ENCODE measurements at places on chromosomes 4 and X.

DNA sequence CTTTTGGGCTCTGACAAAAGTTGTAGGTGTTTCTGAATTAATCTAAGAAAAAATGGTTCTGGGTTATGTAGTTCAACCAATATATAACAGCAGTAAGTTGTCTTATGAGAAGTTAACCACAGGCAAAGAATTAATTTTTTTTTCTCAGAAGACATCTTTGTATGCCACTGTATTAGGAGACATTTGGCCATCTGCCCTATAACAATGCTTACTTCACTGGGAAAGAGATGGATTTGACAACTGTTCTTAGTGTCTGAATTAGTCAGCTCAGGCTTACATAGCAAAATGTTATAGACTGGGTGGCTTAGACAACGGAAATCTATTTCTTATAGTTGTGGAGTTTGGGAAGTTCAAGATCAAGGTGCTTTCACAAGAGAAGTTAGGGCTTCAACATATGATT lies 508.1 kb downstream of the STIM2 start:
- DNase-seq: no peak

DNA sequence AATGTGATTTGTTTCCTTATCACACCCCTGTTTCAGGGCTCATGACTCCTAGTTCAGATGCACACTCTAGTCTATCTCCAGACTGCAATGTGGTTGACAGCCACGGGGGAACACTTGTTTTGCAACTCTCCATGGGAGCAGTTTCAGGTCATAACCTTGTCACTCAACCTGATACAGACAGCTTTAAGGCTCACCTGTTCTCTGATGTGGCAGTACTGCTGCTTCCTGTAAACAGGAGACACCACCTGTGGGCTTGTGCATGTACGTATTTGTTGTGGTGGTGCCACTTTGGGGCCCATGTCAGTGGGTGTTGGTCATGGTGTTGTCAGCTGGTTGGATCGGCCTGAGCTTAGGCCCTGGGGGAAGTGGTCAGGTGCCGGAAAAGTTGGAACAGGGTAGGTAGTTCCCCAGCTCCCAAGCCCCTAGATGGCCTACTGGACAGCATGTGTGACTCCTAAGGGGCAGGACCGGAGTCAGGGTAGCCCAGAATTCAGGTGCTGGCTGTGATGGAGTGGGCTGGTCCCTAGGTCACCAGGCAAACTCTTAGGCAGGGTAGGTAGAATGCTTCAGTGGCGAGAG lies 46.2 kb downstream of the FAM9B start:
- no peak for DNase-seq

GRCh38 chrX:118506805-118507480 lies 11.3 kb downstream of the DOCK11 start:
- no peak for DNase-seq

- no peak for DNase-seq
Measured at GRCh38 chr4:113666386-113667114, 95.0 kb downstream of the CAMK2D start.

GRCh38 chr4:56310401-56311125 lies 76.7 kb downstream of the AASDH start:
- DNase-seq: no peak

DNA sequence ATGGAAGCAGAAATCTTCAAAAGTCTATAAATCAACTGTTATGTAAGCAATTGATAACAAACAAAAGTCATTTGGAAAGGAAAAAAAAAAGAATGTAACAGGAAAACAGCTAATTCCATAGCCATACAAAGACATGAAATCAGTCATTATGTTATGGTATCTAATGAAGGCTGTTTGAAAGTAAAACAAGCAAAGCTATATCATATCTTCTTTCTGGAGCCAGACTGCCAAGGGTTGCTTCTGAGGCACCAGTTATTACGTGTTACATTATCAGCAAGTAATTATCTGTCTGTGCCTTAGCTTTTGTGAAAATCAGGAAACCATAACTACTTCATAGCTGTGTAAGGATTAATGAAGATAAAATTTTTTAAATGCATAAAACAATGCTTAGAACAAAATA lies 480.2 kb downstream of the FAT4 start:
- DNase-seq: no peak

DNA sequence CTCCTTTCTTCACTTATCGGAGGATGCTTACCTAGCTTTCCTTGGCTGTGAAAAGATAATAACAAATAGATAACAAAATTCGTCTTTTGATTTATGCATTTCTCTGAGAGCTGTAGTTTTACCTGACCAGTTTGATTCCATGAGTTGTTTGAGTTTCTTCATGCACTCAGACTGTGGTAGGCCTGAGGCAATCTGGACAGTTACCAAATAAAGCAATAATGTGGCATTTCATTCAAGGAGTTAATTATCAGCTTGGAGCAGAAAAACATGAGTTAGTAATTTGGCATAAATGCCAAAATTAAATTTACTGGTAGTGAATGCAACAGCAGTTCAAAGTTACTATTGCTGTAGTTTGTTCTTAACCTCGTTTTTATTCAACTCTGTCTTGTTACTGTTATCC lies 53.5 kb downstream of the FABP2 start:
- DNase-seq: no peak

DNA sequence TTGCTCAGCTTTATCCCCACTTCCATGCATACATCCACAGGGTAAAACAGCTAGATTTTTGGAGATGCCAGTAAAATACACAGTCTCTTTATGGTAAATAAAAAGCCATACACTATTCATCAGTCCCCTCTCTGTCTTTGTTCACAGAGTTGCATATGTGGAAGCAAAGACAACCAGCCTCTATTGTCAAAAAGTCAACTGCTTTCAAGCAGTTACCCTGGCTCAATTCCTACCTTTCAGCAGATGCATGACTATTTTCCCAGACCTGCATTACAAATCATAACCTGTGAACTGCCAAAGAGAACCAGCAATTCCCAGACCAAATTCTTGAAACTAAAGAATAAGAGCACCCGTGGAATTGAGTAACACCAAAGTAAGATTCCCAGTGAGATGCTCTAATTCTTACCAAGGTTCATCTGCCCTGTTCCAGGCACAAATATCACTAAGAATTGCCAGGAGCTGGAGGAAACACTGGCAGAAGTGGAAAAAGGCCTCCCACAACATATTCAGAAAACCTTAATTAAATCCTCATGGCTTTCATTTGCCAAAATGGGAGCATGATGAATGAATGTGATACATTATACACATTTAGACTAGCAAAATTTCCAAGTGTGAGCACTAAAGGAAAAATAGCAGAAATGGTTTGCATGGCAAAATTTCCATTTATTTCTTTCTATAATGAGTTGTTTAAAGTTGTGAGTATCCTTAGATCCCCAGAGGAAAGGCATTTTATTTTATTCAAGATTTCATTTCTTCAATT lies 391.2 kb upstream of the ADGRL3 start:
- DNase-seq: no peak

- DNase-seq: peak; percentile 1
Measured at GRCh38 chrX:118727686-118728339, 407 bp downstream of the IL13RA1 start.

- no peak for DNase-seq
Measured at GRCh38 chr4:87037671-87038334, 103.0 kb downstream of the AFF1 start.

- DNase-seq: no peak
Measured at GRCh38 chr4:1370321-1371124, 23.5 kb downstream of the UVSSA start.

DNA sequence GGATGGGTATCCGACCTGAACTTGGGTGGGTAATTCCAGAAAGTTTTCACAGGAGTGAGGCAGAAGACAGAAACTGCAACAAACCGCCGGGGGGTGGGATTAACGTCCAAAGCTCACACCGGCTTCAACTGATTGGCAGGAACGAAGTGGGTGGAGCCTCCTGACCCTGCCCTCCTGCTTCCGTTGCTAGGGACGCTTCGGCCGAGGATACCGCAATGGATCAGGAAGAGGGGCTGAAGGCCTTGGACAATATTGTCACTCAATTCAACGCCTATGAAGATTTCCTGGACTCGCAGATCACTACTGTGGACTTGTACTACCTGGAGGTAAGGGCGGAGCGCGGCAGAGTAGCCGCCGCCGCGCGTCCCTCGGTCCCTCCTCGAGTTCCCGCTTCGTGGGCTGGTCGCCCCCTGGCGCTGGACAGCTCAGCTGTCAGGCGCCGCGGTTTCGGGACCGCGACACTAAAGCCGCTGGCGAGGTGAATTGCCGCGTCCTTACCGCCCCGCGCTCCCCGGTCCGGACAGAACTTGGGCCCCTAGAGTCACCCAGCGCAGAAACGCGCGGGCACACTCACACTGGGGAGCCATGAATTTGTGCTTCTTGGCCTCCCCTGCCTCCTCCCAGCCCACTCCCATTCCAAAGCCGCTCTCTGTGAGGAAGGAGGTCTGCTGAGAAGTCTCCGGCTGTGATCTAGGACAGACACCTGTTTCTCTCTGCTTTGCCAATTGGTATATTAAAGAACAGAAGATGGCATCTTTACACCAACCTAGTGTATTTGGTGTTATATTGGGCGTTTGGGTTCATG lies at the start of gene CFAP299:
TSS of gene CFAP299 (plus strand) at position 177 of the 805 bp plus-strand sequence.
- peak; percentile 76 for DNase-seq

- DNase-seq: no peak
Measured at GRCh38 chr4:8599657-8600056, 7.1 kb downstream of the CPZ start.

DNA sequence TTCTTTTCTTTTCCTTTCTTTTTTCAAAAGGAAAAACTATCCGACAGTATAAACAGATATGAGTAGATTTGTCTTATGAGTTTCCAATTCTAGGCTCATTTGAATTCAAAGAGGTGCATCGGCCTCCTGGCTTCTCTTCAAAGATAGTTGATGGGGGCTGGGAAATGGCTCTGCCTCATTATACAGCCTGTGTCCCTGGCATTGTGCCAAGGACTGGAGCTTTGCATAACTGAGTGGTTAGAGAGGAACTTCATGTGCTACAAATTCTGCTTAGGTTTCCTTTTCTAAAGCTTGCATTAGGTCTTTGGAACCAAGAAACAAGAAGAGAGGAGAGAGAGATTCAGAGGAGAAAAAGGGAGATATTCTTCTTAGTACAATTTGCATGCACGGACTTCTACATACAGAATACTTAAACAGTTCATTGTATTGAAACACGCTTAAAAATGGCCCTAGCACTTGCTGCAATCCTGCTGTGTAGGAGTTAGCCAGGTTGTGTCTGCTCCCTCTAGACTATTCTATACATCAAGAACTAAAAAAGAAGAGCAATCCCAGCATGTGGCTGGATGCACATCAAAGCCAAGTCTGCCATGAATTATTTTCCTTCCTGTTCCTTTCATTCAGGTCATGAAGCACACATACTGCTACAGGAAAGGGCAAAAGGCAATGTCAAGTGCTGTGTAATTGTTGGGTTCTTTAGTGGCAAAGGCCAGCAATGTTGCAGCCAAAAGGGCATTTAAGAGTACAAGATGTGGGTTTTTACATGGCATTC lies 70.9 kb downstream of the INTS12 start:
- peak; percentile 35 for DNase-seq

- no peak for DNase-seq
Measured at GRCh38 chr4:173217727-173218126, 49.1 kb downstream of the GALNT7 start.

GRCh38 chrX:42143866-42144592 lies 220.7 kb upstream of the CASK start:
- DNase-seq: no peak

DNA sequence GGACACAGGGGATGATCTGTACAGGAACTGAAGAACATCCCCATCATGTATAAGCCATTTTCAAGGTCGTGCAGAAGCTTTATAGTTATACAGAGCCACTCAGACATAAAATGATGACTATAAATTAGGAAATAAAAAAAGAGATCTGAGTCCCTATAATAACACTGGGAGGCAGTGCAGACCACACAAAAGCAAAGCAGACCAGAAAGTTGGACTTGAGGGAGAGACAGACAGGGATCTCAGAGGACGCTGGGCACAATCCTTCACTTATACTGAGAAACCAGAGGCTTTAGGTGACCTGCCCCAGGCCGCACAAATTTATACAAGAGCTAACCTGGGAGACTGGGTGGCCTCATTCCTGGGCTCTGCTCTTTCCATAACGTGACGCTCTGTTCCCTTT lies 70.5 kb downstream of the HADH start:
- DNase-seq: peak; percentile 6

- peak; percentile 66 for DNase-seq
Measured at GRCh38 chrX:17082831-17083230, 136.4 kb downstream of the REPS2 start.

DNA sequence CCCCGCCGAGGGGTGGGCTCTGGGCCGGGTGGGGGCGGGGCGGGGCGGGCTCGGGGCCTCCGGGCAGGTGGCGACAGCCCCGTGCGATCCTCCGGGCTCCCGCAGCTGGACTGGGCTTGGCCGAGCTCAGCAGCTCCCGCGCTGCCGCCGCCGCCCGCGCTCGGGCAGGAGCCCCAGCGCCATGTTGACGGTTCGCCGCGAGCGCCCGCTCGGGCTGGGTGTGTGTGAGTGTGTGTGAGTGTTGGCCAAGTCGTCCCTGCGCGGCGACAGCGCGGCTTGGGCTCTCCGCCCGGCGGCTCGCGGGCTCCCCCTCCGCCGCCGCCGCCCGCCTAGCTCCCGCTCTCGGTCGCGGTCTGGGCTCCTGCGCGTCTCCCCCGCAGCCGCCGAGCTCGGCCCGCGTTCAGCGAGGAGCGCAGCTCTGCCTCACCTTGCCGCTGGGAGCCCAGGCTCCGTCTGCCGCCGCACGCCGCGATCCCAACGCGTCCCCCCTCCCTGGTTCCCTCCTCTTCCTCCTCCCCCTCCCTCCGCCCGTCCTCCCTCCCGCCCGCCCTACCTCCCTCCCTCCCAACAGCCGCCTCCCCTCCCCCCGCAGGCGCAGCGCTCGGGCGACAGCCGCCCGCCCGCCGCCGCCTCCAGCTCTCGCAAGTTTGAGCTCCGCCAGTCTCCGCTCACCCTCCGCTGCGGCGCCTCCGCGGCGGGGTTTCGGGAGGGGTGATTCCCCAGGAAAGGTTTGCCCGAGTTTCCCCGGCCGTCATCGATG lies at the start of gene BCOR:
TSS of gene BCOR (minus strand) at position 455 of the 760 bp plus-strand sequence. CDS start 20,029 bp downstream, outside the sequence.
- DNase-seq: peak; percentile 45

- DNase-seq: no peak
Measured at GRCh38 chr4:131052646-131053045, 1956.7 kb downstream of the C4orf33 start.

DNA sequence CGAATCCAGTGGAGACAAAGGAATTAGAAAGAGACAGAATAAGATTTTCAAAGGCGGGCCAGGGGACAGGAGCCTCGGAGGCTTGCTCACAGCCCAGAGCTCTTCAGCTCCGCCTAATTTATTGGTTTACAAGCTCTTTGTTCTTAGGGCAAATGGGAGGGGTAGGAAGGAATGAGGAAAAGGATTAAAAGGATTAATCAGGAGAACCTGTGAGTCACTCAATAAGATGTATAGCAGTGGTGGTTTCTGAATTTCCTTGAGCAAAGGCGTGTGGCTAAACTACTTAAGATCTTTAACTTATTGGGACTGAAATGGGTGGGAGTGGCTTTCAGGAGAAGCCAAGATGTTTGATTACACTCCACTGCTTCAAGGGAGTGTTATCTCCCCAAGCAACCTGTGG lies 456.0 kb upstream of the SPANXN1 start:
- no peak for DNase-seq

DNA sequence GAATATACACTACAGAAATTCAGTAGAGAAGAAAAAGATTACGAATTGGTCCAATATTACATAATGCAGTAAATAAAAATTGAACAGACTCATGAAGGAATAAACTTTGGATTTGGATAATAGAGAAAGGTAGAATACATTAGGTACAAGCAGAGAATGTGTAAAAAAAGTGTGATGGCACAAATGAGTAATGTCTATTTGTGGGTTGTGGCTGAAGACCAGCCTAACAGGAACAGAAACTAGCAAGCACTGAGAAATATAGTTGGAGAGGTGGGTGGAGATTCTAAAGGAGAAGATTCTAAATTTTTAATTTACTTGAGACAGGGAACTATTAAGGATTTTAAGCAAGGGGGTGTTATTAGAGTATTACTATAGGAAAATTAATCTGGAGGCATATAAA lies 15.2 kb upstream of the CLOCK start:
- DNase-seq: no peak

GRCh38 chrX:133776072-133776471 lies 209.3 kb downstream of the GPC3 start:
- peak; percentile 22 for DNase-seq

Data from cerebellar cortex (tissue), 1 donor.